Eye (tissue), 1 donor: ENCODE measurements at places on chromosomes 3 and 15.

- DNase-seq = no peak
Measured at GRCh38 chr15:22877117-22877516, 38.7 kb downstream of the NIPA2 start.

DNA sequence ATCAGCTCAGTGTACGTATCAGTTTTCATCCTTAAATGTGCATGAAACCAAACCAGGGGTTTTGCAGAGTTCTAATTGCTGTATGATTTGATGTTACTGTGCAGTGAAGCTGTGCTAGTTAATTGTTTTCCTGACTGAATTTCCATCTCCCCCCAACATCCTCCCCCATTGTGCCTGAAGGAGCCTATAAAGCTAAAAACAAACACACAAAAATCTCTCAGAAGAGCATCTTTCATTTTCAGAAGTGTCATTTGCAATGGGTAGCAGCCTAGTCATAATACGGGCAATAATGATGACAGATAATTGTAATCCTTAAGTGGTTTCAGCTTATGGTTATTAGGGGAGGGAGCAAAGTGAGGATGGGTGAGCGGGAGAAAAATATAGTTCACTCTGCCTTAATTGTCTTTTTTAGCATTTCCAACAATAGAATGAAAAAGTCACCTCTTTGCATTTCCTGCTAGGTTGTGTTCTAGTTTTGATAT, 207.9 kb upstream of the TBL1XR1 start:
- DNase-seq = no peak

- peak; percentile 56 for DNase-seq
Measured at GRCh38 chr3:171329746-171330145, 130.5 kb downstream of the TNIK start.

DNA sequence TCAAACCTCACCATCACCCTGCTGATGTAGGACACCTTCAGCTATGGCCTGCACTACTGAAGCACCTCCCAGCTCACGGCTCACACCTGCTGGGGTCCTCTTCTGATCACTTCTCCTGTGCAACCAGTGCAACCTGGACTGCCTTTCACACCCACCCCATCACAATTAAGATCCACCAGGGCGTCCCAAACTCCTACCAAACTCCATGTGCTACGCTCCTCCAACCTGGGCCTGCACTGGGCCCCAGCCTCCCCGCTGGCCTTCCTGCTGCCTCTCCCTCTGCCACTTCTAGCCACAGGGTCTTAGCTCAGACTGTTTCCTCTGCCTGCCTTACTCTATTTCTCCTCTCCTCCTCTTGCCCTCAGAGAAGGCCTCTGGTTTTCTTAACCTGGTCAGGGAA, 12.8 kb downstream of the MESD start:
- DNase-seq = no peak
